ENCODE measurements at places on chromosomes 2 and 18.

- no peak for DNase-seq
- peaks cover 29% of the 10 kb centered on the region for H3K27me3 ChIP-seq
- peaks cover 12% of the 10 kb centered on the region for H3K4me1 ChIP-seq
- no peaks in the 10 kb centered on the region for H3K36me3 ChIP-seq
- no peak overlapping the region for H3K27ac ChIP-seq
These were observed 477.5 kb downstream of the SLC4A3 start for GRCh38 chr2:220104871-220105351.

DNA sequence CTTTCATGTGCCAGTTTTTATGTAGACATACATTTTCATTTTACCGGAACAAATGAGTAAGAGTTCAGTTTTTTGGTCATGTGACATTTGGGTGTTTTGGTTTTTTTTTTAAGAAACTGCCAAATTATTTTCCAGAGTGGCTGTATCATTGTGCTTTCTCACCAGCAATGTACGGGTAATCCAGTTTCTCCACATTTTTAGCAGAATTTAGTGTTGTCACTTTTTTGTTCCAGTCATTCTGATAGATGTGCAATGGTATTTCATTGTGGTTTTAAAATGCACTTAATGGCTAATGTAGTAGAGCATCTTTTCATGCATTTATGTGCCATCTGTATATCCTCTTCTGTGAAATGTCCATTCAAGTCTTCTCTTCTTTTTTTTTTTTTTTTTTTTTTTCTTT, 126.5 kb upstream of the FBXO11 start:
- no peaks in the 10 kb centered on the region for H3K4me1 ChIP-seq
- DNase-seq, result no peak
- no peaks in the 10 kb centered on the region for H3K27me3 ChIP-seq
- H3K27ac ChIP-seq, result no peak overlapping the region

DNA sequence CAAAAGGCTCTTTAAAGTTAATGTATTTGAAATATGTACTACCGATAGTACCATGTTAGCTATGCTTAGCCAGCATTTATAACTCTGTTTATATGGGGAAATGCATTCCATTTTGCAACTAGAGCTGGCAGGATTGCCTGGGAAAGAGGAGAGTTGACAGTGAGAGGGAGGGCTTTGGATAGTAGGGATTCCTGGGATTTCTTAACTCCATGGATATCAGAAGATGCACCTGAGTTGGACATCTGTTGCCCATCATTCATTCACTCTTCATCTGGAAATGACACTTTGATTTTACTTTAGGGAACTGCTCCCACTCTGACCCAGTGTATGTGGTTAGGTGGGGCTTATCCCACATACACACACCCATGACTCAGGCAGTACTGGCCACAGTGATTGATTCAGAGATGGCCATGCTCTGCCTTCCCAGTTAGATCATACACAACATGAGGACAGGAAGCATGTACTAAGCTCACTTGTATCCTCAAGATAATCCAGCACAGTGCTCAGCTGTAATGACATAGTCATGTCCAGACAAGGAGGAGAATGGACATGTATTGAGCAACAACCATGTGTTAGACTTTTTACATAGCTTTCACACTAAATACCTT, 248.8 kb downstream of the MREG start:
- H3K27me3 ChIP-seq, result no peaks in the 10 kb centered on the region
- no peak overlapping the region for H3K4me3 ChIP-seq
- DNase-seq, result no peak
- H3K36me3 ChIP-seq, result no peaks in the 10 kb centered on the region

GRCh38 chr2:113888641-113889470, 1.0 kb upstream of the ACTR3 start:
- H3K36me3 ChIP-seq, result peaks cover 2% of the 10 kb centered on the region
- peaks cover 56% of the 10 kb centered on the region for H3K4me1 ChIP-seq
- no peak for DNase-seq
- no peaks in the 10 kb centered on the region for H3K27me3 ChIP-seq
- H3K27ac ChIP-seq, result peak overlapping the region; percentile 100

DNA sequence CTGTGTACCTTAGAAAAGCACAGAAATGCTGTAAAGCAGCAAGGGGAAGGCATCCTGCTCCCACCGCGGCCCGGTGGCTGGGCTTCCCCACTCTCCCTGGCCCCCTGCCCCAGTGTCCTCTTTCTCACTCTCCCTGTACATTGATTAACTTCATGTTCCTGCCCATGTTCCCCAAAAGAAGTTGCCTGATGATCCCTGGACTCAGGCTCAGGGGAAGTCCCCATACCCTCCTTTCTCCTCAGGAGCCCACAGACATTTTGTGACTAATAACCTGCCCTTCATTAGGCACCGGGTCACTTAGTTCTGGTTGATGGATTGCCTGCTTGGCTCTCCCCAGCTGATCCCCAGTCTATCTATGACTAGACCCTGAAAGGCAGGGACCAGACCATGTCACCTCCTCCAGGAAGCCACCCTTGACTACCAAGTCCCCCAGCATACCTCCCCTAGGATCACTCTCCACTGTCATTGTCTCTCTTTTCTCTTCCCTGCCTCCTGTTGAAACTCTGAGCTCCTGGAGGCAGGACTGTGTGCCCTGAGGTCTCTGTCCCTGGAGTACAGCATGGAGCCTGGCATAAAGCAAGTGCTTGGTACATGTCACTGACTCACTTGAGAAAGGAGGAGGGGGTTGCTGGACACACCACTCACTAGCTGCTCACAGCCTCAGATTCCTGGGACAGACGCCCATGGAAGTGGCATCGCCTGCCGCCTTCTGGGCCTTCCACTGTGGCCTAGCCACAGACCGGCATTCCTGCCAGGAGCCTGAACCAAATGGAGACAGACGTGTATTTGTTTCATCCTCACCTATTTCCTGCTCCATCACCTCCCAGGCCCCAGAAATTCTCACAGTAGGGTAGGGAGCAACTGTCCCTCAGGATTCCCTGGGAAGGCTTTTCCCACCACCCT, 13.5 kb downstream of the MALL start:
- no peak for DNase-seq
- H3K27me3 ChIP-seq, result no peaks in the 10 kb centered on the region
- H3K27ac ChIP-seq, result peak overlapping the region; percentile 73
- no peak overlapping the region for H3K4me3 ChIP-seq
- peaks cover 63% of the 10 kb centered on the region for H3K4me1 ChIP-seq
- no peaks in the 10 kb centered on the region for H3K36me3 ChIP-seq

DNA sequence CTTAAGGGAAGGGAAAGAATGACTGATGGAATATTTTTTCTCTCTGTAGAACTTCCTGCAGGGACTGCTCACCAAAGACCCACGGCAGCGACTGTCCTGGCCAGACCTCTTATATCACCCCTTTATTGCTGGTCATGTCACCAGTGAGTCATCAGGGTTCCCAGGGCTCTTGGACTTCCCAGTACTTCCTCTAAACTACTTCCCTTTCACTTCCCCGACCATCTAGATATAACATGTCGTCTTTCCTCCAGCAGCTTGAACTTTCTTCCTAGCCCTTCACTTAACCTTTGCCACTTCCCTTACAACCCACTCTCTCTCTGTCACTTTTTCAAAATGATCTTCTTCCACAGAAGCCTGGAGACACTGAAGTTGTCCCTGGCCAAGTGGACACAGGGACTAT, 7.2 kb downstream of the STK36 start:
- H3K36me3 ChIP-seq, result peaks cover 30% of the 10 kb centered on the region
- no peaks in the 10 kb centered on the region for H3K27me3 ChIP-seq
- DNase-seq, result no peak

GRCh38 chr2:134289225-134289624, 35.4 kb downstream of the MGAT5 start:
- no peak overlapping the region for H3K4me3 ChIP-seq
- no peaks in the 10 kb centered on the region for H3K36me3 ChIP-seq
- no peak for DNase-seq
- H3K27ac ChIP-seq, result no peak overlapping the region

GRCh38 chr2:175282300-175282699, 100.8 kb upstream of the ATP5MC3 start:
- DNase-seq, result no peak
- peaks cover 68% of the 10 kb centered on the region for H3K27me3 ChIP-seq
- H3K36me3 ChIP-seq, result no peaks in the 10 kb centered on the region
- no peak overlapping the region for H3K4me3 ChIP-seq
- peaks cover 5% of the 10 kb centered on the region for H3K4me1 ChIP-seq

DNA sequence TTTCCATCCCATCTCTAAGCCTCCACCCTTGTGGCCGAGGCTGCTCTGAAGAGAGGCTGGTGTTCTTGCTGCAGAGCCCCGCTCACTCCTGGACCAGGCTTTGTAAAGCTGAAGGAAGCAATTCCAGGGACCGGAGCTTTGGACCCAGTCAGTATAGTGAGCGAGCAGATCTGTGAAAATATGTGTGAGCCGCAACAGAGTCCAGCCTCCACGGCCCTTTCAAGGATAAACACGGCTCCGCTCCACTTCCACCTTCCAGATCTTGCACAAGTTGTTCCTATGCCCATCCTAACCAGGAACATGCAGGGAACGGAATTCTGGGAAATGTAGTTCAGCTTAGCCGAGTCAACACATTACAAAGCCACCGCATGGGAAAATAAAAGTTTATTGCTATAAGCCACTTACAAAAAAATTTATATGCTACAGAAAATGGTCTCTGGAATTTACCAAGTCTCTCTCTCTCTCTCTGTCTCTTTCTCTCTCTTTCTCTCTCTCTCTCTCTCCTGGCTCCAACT, 151.7 kb upstream of the ZNF521 start:
- peak; percentile 41 for DNase-seq
- no peaks in the 10 kb centered on the region for H3K27me3 ChIP-seq
- H3K4me3 ChIP-seq, result peak overlapping the region; percentile 66
- peak overlapping the region; percentile 5 for H3K27ac ChIP-seq
- no peaks in the 10 kb centered on the region for H3K4me1 ChIP-seq

DNA sequence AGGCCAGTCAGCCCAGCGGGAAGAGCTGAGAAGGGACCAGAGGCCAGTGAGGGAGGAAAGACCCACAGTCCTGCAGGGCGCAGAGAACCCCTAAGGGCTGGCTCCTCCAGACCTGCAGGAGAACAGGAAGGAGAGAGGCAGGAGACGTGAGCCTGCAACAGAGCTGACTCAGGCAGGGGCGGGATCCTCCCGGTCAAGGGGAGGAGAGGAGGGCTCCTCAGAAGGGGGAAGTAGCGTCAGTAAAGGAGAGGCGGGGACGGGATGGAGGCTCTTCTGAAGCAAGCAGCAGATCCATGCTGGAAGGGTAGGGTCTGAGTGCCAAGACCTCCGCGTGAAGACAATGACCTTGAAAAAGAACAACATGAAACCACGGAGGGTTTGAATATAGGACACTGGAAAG, 50.8 kb downstream of the TRABD2A start:
- H3K4me3 ChIP-seq, result no peak overlapping the region
- H3K27ac ChIP-seq, result no peak overlapping the region
- no peaks in the 10 kb centered on the region for H3K36me3 ChIP-seq
- H3K27me3 ChIP-seq, result no peaks in the 10 kb centered on the region
- no peaks in the 10 kb centered on the region for H3K4me1 ChIP-seq

GRCh38 chr2:128628206-128628605, 309.5 kb upstream of the HS6ST1 start:
- H3K4me3 ChIP-seq, result no peak overlapping the region
- peaks cover 23% of the 10 kb centered on the region for H3K4me1 ChIP-seq
- no peaks in the 10 kb centered on the region for H3K36me3 ChIP-seq

DNA sequence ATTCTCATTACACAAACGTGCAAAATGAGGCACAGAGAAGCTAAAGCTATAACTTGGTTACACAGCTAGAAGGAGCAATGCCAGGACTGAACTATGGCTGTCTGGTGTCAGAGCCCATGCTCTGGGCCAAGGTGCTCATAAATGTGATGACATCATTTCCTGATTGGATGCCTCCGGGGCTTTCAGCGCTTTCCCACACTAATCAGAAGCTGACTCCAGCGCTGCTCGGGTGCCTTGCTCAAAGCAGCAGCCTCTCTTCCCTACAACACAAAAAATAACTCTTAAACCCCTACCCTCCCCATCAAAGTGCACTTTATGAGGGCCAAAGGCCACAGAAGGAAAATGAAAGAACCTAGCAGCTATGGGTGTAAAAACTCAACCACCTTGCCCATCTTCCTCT, 90.7 kb downstream of the STK39 start:
- H3K4me3 ChIP-seq, result no peak overlapping the region
- no peaks in the 10 kb centered on the region for H3K27me3 ChIP-seq
- H3K36me3 ChIP-seq, result peaks cover 2% of the 10 kb centered on the region
- no peak for DNase-seq
- peak overlapping the region; percentile 66 for H3K27ac ChIP-seq

GRCh38 chr18:29154758-29155725, 978.1 kb upstream of the CDH2 start:
- H3K27me3 ChIP-seq, result no peaks in the 10 kb centered on the region
- H3K27ac ChIP-seq, result peak overlapping the region; percentile 77
- no peak for DNase-seq

GRCh38 chr2:186328838-186329237, 157.2 kb upstream of the ZC3H15 start:
- H3K36me3 ChIP-seq, result peaks cover 7% of the 10 kb centered on the region
- DNase-seq, result no peak
- H3K27ac ChIP-seq, result no peak overlapping the region
- no peaks in the 10 kb centered on the region for H3K27me3 ChIP-seq
- no peak overlapping the region for H3K4me3 ChIP-seq

DNA sequence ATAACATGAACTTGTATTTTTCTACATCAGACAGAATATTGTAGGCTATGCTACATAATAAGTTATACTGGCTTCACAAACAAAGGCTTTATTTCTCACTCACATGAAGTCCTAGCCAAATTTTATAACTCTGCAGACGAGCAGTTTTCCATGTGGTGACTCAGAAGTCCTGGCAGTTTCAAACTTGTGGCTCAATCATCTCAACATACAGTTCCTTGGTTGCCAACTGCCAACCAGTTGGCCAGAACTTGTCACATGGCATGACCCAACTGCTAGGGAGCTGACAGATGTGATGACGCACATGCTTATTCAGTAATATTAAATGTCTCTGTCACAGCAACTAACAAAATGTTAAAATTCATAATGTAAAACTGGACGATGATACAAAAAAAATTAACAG, 63.8 kb upstream of the ZC3H15 start:
- no peak overlapping the region for H3K4me3 ChIP-seq
- peaks cover 3% of the 10 kb centered on the region for H3K36me3 ChIP-seq
- no peak for DNase-seq
- H3K4me1 ChIP-seq, result no peaks in the 10 kb centered on the region
- H3K27me3 ChIP-seq, result no peaks in the 10 kb centered on the region

DNA sequence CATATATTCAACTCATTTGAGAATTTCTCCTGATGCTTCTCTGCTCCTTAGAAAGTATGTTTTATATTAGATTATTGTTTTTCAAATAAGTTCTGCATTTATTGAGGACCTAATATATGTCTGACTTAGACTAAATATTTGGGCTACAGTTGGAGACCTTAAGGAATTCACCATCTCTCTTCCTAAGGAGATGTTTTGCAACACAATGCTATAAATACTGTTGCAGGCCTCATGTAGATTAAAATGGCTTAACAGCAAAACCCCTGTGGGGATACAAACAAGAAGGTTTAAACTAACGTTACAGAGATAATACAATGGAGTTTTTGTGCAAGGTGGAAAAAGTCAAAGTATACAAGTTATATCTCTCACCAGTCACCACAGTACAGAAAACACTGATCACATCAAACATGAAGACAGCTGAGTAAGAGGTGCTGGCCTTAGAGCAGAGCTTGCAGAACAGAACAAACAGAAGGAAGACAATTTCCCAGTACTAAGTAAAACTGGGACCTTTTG, 20.1 kb upstream of the BMPR2 start:
- no peak for DNase-seq
- no peak overlapping the region for H3K4me3 ChIP-seq
- H3K4me1 ChIP-seq, result peaks cover 5% of the 10 kb centered on the region
- H3K27ac ChIP-seq, result no peak overlapping the region
- no peaks in the 10 kb centered on the region for H3K27me3 ChIP-seq

All from mesothelial cell of epicardium (in vitro differentiated cells).